ENCODE measurements at places on chromosomes 5 and 9.
A peak's percentile ranks its signal among the peaks of the same experiment; 100 is the strongest.

DNA sequence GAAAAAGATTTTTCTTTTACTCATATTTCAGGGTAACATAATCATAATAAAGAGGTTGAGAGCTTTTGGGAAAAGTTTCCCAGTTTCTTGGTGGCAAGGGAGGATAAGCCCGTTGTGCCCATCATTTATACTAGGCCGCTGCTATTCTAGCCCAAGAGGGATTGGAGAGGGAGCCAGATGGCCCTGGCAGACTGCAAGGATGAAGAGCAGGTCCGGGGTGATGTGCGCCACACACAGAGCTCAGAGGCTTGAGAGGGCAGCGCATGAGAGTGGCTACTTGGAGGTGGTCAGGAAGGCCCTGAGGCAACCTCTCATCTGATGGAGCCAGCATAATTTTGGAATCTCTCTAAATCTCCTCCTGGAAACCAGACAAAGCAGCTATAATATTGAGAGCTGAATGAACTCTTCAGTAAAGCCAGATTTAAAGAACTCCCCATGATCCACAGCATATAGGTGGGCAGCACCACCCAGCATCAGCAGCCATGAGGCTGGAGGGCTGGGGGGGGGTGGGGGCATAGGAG is 110.1 kb downstream of the MED27 start:
- H3K27me3 ChIP-seq = no peaks in the 10 kb centered on the region
- peaks cover 6% of the 10 kb centered on the region for H3K36me3 ChIP-seq
- no peaks in the 10 kb centered on the region for H3K4me1 ChIP-seq
- no peak for DNase-seq
- no peak overlapping the region for H3K4me3 ChIP-seq

- no peaks in the 10 kb centered on the region for H3K27me3 ChIP-seq
- no peaks in the 10 kb centered on the region for H3K36me3 ChIP-seq
- H3K27ac ChIP-seq = no peak overlapping the region
- no peaks in the 10 kb centered on the region for H3K4me1 ChIP-seq
Measured at GRCh38 chr5:9209846-9210492, 335.9 kb downstream of the SEMA5A start.

GRCh38 chr5:17379100-17379951 is 118.7 kb upstream of the TAF11L2 start:
- no peak for DNase-seq
- H3K27me3 ChIP-seq = no peaks in the 10 kb centered on the region
- no peak overlapping the region for H3K27ac ChIP-seq
- H3K36me3 ChIP-seq = no peaks in the 10 kb centered on the region
- H3K4me1 ChIP-seq = no peaks in the 10 kb centered on the region

GRCh38 chr5:178104492-178104891 is 8.8 kb upstream of the N4BP3 start:
- no peaks in the 10 kb centered on the region for H3K4me1 ChIP-seq
- no peak overlapping the region for H3K27ac ChIP-seq
- H3K27me3 ChIP-seq = no peaks in the 10 kb centered on the region
- no peaks in the 10 kb centered on the region for H3K36me3 ChIP-seq

- no peaks in the 10 kb centered on the region for H3K4me1 ChIP-seq
- no peaks in the 10 kb centered on the region for H3K27me3 ChIP-seq
- H3K36me3 ChIP-seq = no peaks in the 10 kb centered on the region
- H3K4me3 ChIP-seq = no peak overlapping the region
Measured at GRCh38 chr5:18772475-18772874, 1138.2 kb downstream of the TAF11L14 start.

- H3K27me3 ChIP-seq = no peaks in the 10 kb centered on the region
- no peak overlapping the region for H3K27ac ChIP-seq
- no peak for DNase-seq
- H3K4me1 ChIP-seq = no peaks in the 10 kb centered on the region
- no peaks in the 10 kb centered on the region for H3K36me3 ChIP-seq
Measured at GRCh38 chr9:133892193-133892920, 99.8 kb downstream of the VAV2 start.

DNA sequence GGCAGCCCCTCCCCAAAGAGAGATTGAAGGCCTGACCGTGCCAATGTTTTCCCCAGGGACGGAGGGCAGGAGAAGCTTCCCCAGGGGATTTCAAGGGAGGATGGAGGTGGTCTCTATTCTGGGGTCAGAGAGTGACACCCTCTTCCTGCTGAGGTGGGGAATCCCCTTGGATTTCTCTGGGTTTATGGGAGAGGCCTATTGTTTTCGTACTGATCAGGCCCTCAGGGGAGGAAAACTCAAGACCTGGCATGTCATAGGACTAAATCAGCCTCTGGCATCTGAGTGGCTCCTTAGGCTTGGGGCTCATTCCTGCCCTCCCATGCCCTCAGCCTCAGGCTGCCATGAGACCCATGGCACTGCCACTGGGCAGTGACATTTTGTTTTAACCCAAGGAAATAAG is 44.6 kb downstream of the IRF1 start:
- H3K36me3 ChIP-seq = no peaks in the 10 kb centered on the region
- DNase-seq = no peak
- peak overlapping the region; percentile 35 for H3K27ac ChIP-seq
- no peak overlapping the region for H3K4me3 ChIP-seq

DNA sequence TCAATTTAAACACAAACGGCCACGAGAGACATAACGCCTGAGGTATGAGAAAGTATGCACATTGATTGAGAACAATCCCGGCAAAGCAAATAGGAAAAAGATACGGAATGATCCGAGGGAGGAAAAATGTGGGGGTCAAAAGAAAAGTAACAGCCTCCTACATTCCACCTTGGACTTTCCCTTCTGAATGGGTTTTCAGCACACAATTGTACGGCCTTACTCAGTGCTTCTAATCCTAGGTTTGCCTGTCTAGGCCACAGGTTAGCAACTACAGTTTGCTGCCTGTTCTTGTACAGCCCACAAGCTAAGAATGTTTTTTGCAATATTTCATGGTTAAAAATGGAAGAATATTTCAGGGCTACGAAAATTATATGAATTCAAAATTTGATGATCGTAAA is 46.2 kb upstream of the RNF20 start:
- H3K36me3 ChIP-seq = no peaks in the 10 kb centered on the region
- H3K4me1 ChIP-seq = peaks cover 2% of the 10 kb centered on the region
- no peak for DNase-seq
- H3K27me3 ChIP-seq = no peaks in the 10 kb centered on the region
- peak overlapping the region; percentile 96 for H3K27ac ChIP-seq

DNA sequence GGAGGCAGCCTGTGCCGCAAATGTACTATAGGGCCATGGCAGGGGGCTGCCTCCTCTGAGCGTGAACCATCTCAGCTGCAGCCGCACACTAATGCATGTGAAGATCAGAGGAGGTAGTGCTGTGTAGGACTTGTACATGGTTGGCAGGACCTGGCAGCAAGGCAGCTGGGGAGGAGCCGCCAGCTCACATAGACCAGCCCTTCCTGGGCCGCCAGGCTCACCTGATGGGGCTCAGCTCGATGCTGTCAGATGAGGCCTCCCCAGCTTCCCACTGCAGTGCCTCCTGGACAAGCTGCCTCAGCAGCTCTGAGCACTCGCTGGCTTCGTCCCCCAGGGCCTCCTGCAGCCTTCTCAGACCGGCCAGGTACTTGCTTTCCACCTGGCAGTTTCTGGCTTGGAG is 18.0 kb upstream of the CORO2A start:
- no peaks in the 10 kb centered on the region for H3K4me1 ChIP-seq
- no peaks in the 10 kb centered on the region for H3K27me3 ChIP-seq
- no peak overlapping the region for H3K4me3 ChIP-seq
- peaks cover 25% of the 10 kb centered on the region for H3K36me3 ChIP-seq

DNA sequence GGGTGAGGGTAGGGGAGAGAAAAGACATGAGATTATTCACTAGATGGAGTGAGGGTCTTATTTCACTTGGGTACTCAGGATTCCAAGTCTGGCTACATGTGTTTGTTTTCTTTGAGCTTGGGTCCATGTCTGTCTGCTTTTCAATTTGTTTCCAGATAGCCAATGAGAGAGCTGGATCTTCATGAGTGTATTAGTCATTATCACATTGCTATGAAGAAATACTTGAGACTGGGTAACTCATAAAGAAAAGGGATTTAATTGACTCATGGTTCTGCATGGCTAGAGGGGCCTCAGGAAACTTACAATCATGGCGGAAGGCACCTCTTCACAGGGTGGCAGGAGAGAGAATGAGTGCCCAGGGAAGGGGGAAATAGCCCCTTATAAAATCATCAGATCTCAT is 196.8 kb upstream of the TRIM32 start:
- no peaks in the 10 kb centered on the region for H3K36me3 ChIP-seq
- DNase-seq = no peak
- H3K4me3 ChIP-seq = no peak overlapping the region
- H3K27ac ChIP-seq = no peak overlapping the region

DNA sequence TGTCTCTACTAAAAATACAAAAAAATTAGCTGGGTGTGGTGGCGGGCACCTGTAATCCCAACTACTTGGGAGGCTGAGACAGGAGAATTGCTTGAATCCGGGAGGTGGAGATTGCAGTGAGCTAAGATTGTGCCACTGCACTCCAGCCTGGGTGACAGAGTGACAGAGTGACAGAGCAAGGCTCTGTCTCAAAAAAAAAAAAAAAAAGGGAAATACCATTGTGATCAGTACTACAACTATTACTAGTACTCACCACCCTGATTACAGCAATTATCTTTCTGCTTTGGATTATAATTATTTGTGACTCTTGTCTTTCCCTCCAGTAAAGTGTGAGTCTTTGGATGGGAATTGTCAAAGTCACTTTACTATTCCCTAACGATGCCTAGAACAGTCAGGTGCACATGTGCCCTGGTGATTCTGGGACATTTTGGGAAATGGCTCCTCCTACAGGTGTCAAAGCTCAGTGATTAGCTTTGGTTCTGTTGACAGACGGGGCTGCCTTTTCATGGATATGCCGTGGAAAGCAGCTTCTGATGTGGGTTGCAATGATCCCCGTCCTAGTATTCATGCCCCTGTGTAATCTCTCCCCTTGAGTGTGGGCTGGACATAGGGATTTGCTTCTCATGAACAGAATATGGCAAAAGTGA is 31.8 kb upstream of the FRRS1L start:
- DNase-seq = no peak
- no peaks in the 10 kb centered on the region for H3K4me1 ChIP-seq
- H3K36me3 ChIP-seq = no peaks in the 10 kb centered on the region
- no peak overlapping the region for H3K27ac ChIP-seq
- no peak overlapping the region for H3K4me3 ChIP-seq

DNA sequence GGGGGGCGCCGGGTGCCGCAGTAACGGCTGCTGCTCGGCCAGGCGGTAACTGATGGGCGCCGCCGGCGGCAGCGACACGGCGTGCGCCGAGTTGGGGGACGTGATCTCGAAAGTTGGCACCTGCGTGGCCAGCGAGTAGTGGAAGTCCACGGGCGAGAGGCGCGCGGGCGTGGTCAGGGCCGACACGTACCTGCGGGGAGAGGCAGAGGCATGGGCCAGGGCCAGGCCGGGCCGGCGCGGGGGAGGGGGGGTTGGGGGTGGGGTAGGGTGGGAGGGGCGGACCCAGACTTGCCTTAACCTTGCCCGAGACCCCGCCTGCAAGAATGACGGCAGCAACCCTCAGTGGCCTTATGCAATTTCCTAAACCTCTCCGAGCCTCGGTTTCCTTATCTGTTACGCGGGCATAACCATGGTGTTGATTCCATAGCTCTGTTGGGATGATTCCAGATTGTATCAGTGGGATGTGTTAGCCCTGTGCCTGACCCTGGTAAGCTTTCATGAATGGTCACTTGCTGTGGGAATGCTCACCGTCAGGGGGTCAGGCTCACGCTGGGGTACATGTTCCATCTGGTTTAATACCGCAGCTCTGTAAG is 53.0 kb downstream of the PSD2 start:
- DNase-seq = no peak
- peak overlapping the region; percentile 82 for H3K27ac ChIP-seq
- no peaks in the 10 kb centered on the region for H3K27me3 ChIP-seq
- peak overlapping the region; percentile 88 for H3K4me3 ChIP-seq
- H3K4me1 ChIP-seq = no peaks in the 10 kb centered on the region

DNA sequence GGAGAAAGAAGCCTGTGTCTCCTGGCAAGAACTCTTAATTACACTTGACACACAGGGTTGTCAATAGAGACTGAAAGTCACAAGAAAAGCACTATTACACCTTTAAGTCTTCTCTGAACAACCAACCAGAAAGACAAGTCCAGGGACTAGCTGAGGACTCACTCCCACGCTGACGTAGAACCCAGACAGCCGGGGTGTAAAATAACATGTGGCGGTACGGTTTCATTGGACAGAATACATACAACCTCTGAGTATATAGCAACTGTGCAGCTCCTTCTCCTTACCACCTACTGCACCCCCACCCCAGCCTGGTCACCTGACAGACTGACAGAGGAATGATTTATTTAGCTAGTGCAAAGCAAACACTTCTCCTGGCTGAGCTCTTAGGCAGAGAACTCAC is 103.4 kb upstream of the RASEF start:
- no peaks in the 10 kb centered on the region for H3K27me3 ChIP-seq
- no peaks in the 10 kb centered on the region for H3K4me1 ChIP-seq
- H3K36me3 ChIP-seq = no peaks in the 10 kb centered on the region
- DNase-seq = no peak
- no peak overlapping the region for H3K4me3 ChIP-seq

GRCh38 chr9:122126331-122127261 is 33.0 kb downstream of the NDUFA8 start:
- H3K4me1 ChIP-seq = peaks cover 7% of the 10 kb centered on the region
- peak overlapping the region; percentile 31 for H3K4me3 ChIP-seq
- DNase-seq = no peak
- no peak overlapping the region for H3K27ac ChIP-seq
- H3K27me3 ChIP-seq = peaks cover 2% of the 10 kb centered on the region

DNA sequence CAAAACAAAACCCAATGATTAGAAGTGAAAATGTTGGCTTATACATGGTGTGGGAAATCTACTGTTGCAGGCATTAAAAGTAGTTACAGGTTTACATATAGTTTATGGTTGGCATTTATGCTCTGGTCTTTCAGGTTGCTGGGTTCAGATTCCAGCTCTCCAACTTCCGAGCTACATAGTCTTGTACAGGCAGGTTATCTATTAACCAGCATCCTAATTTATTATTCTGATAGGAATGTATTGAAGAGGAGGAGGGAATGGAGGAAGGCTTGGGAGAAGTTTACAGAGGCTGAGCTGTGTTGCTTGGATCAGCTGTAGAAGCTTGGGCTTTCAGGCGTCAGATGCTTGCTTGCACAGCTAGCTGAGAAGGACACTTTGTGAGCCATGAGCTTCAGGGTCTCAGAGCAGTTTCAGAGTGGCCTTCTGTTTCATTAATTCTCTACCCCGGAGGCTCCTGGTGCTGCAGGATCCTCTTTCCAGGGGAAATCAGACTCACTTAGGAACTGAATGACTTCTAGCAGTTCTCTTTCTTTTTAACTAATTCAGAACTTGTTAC is 11.7 kb upstream of the ERBIN start:
- H3K4me1 ChIP-seq = no peaks in the 10 kb centered on the region
- H3K27ac ChIP-seq = no peak overlapping the region
- H3K27me3 ChIP-seq = no peaks in the 10 kb centered on the region
- H3K4me3 ChIP-seq = no peak overlapping the region
- H3K36me3 ChIP-seq = no peaks in the 10 kb centered on the region

GRCh38 chr5:146341854-146342253 is 3.2 kb downstream of the POU4F3 start:
- no peaks in the 10 kb centered on the region for H3K36me3 ChIP-seq
- H3K27me3 ChIP-seq = peaks cover 16% of the 10 kb centered on the region
- H3K27ac ChIP-seq = no peak overlapping the region
- no peaks in the 10 kb centered on the region for H3K4me1 ChIP-seq
- no peak overlapping the region for H3K4me3 ChIP-seq
- no peak for DNase-seq
